ENCODE measurements at places on chromosomes 1 and 21.
A peak's percentile ranks its signal among the peaks of the same experiment; 100 is the strongest.

DNA sequence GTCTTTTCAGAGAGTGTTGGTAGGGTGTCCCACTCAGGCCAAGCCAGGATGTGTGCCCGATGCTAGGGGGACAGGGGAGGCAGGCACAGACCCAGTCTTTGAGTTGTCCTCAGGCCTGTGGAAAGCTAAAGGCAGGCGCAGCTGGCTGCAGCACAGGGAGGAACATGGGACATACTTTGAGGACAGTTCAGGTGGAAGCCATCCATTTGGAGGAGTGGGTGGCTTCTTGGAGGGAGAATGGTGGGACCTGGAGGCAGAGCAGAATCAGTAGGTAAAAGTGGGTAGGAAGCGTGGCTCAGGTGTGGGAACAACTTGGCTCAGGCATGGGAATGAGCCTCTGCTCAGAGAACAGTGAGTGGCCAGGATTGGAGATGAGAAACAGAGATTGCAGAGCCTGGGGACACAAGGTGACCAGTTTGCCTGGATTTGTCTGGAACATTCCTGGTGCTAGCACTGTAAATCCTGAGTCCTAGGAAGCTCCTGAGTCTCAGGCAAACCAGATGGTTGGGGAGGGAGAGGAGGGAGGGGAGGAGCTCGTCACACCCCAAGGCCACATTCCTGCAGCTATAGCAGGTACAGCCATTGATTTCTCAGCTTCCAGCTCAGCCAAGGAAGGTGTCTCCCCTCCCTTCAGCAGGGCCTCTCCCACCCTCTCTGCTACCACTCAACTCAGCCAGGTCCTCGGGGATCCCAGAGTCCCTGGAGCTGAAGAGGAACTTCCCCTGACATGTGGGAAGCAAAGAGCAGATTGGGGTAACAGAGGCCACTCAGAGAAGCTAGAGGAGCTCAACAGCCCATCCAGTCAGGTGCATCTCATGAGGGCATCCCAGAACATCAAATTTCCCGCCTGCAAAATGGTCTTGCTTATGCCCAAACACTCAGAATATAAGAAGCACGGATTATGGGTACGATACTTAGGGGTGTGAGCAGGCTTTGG is 65.2 kb upstream of the TINAGL1 start:
- no peak for DNase-seq

- no peak for DNase-seq
Observed at GRCh38 chr1:233879841-233880240, 24.6 kb upstream of the SLC35F3 start.

DNA sequence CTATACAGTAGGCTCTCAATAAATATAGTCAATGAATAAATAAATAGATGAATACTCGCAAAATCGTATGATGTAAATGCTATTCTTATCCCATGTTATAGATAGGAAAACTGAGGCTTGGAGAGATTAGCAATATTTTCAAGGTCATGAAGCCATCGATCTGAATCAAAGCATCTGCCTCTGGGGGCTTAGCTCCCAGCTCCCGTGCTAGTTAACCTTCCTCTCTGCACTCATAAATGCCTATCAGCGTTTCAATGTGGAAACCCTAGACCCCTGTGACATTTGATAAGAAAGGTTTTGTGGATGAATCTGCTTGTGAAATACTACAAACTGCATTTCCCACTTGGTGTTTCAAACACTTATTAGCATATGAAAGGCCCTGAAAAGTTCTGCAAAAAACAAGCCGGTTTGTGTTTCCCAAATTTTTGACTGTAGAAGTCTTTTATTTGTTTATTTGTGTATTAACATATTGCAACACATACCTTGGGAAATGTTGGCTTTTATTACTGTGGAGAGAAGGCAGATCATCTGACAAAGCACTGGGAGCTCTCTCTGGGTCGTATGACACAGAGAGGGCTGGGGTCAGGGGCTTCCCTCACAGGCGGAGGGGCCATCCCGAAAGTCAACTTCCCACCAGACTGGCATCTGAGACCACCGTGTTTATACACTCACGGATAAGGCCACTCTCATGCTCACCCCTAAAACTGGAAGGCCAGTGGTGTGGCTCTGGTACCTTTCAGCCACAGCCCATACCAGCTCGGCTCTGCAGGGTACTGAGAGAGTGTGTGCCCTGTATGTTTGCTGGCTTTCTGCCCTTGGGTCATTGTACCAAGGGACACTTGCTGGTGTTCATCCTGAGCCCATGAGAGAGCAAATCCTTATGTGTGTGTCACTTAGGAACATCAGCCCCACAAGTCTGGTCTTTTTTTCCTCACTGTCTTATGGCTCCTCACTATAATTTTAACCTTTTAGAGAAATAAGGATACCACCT is 993 bp upstream of the PROK1 start:
- no peak for DNase-seq

GRCh38 chr1:90149101-90149500 is 154.2 kb downstream of the ZNF326 start:
- no peak for DNase-seq

GRCh38 chr1:155176544-155177071 is 3.0 kb downstream of the TRIM46 start:
- DNase-seq = peak; percentile 71

- DNase-seq = no peak
Observed at GRCh38 chr21:44372616-44373015, 19.2 kb downstream of the TRPM2 start.

- DNase-seq = no peak
Observed at GRCh38 chr1:57674801-57675200, 250.9 kb upstream of the DAB1 start.

- no peak for DNase-seq
Observed at GRCh38 chr21:33189237-33189636, 40.5 kb upstream of the IFNAR2 start.

DNA sequence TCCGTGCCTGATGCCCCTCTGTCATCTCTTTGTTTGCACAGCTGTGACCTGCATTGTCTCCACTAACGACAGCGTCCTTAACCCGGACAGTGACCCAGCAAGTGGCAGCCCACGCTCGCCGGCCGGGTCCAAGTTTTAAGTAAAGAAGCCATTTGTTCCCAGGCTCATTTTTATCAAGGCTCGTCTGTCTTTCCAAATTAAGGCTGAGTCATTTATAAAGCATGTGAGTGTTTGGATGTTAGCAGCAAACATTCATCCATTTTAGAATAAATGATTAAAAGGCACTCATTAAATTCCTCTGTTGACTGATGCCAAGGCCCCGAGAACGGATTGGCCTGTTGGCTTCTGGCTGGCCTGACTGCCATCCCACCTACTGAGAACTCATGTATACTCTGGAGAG is 514.5 kb downstream of the NPHP4 start:
- no peak for DNase-seq

DNA sequence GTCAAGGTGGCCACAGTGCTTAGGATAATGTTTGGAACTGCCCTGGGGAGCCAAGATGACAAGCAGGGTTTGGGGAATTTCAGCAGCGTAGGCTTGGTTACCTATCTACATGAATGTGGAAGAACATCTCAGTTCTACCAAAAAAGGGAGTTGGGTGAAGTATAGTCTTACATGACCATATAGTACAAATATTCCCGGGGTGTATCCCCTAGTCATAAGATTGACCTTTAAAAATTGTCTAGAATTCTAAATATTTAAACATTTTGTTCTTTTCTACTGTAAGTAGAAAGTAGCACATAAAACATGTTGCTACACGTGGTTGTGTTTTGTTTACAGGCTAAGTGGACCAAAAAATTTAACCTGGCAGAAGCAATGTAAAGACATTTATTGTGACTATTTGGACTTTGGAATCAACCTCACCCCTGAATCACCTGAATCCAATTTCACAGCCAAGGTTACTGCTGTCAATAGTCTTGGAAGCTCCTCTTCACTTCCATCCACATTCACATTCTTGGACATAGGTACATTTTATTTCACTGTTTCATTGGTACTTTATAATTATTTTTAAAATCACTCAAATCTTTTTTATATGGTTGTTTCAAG is 20.3 kb downstream of the IL12RB2 start:
- no peak for DNase-seq

GRCh38 chr1:12532405-12533315 is 85.3 kb downstream of the DHRS3 start:
- no peak for DNase-seq
